ENCODE measurements at places on chromosomes 5 and 9. TPM values are rescaled to one million over a fixed set of nuclear protein-coding genes. Genes with fewer than 3 reads are reported as not detected.

- peak overlapping the region; percentile 76 for H3K4me3 ChIP-seq
- no peak for DNase-seq
- no peaks in the 10 kb centered on the region for H3K36me3 ChIP-seq
- H3K4me1 ChIP-seq = peaks cover 28% of the 10 kb centered on the region
Observed at GRCh38 chr9:70257502-70257901, 1.3 kb upstream of the SMC5 start.

- no peak overlapping the region for H3K27ac ChIP-seq
- H3K4me3 ChIP-seq = no peak overlapping the region
- peaks cover 10% of the 10 kb centered on the region for H3K36me3 ChIP-seq
- H3K4me1 ChIP-seq = no peaks in the 10 kb centered on the region
- H3K27me3 ChIP-seq = no peaks in the 10 kb centered on the region
Observed at GRCh38 chr9:105608721-105609598, 51.0 kb downstream of the FKTN start.

- H3K4me3 ChIP-seq = no peak overlapping the region
- no peaks in the 10 kb centered on the region for H3K4me1 ChIP-seq
- H3K27me3 ChIP-seq = no peaks in the 10 kb centered on the region
- peak; percentile 51 for DNase-seq
- H3K36me3 ChIP-seq = no peaks in the 10 kb centered on the region
- no peak overlapping the region for H3K27ac ChIP-seq
Observed at GRCh38 chr5:20360263-20360662, 372.3 kb upstream of the CDH18 start.

DNA sequence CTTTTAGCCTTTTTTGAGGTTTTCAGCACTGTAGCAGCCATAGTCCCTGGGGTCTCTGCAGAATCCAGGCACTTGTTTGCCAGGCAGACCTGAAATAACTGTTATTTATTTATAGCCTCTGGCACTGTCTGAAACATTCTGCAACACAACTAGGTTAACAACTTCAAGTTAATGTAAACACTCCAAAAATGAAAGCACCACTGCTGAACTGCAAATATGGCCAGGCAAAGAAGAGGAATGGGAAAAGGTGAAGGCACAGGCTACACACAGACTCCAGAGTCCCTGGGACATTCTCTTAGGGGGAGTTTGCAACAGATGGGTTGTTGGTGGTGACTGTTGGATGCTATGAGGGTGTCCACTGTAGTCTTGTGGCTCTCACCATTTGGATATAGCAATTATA, 369.0 kb downstream of the MAT2B start:
- no peaks in the 10 kb centered on the region for H3K36me3 ChIP-seq
- no peaks in the 10 kb centered on the region for H3K27me3 ChIP-seq
- H3K27ac ChIP-seq = no peak overlapping the region
- no peaks in the 10 kb centered on the region for H3K4me1 ChIP-seq
- H3K4me3 ChIP-seq = no peak overlapping the region

Gene AGXT2
- total RNA-seq = not detected

Gene TAL2
- 2.5 TPM for total RNA-seq

DNA sequence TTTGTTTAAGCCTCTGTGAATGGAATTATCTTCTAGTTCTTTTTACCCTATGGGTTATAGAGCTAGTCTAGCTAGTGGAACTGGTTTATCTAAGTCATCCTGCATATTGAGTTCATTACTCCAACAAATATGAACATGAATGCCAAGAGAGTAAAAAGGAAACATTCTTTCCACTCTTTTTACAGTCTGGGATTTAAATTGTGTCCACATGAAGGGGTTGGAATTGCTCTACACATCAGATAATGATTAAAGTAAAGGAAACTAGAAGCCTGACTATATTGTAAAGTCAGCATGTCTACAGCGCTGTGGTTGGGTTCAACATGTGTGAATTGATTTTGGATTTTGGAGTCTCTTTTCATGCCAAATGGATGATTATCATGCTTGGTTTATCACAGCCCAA, 173.1 kb downstream of the CCDC171 start:
- H3K36me3 ChIP-seq = no peaks in the 10 kb centered on the region
- DNase-seq = no peak
- no peaks in the 10 kb centered on the region for H3K27me3 ChIP-seq

GRCh38 chr5:43017428-43017815, 22.7 kb downstream of the ANXA2R start:
- peak overlapping the region; percentile 17 for H3K4me3 ChIP-seq
- no peak overlapping the region for H3K27ac ChIP-seq
- no peaks in the 10 kb centered on the region for H3K36me3 ChIP-seq
- H3K27me3 ChIP-seq = peaks cover 79% of the 10 kb centered on the region

- no peaks in the 10 kb centered on the region for H3K4me1 ChIP-seq
- no peak for DNase-seq
- H3K36me3 ChIP-seq = peaks cover 3% of the 10 kb centered on the region
- H3K27me3 ChIP-seq = no peaks in the 10 kb centered on the region
- H3K4me3 ChIP-seq = no peak overlapping the region
- no peak overlapping the region for H3K27ac ChIP-seq
Observed at GRCh38 chr9:105338308-105338707, 93.9 kb downstream of the SLC44A1 start.
